ENCODE measurements at places on chromosomes 5 and 9.

DNA sequence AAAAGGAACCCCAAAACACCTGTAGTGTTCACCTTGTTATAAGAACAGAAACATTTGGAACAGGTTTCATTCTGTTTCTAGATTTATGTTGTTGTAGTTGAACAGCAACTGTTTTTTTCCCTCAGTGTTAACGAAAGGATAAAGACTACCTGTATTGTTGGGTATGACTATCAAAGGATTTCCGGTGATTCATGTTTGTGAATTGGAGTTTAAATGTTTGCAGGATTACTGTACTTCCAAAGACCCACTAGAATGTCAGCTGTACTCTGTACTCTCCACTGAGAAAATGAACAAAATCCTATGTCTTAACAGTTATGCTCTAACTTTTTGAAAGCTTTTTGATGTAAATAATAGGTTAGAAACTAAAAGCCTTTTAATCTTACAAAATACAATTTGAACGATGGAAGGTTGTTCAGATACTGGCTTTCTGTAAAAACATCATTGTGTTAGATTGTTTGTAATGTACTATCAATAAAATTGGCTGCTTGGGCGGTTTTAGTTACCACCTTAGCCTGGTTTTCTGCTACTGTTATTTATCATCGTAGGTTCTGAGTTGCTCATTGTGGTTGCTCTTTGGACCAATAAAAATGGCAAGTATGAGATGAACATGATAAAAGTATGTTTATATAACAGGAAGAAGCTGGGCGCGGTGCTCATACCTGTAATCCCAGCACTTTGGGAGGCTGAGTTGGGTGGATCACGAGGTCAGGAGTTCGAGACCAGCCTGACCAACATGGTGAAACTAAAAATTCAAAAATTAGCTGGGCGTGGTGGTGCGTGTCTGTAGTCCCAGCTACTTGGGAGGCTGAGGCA, 44.1 kb downstream of the DCP2 start:
- no peak for DNase-seq

DNA sequence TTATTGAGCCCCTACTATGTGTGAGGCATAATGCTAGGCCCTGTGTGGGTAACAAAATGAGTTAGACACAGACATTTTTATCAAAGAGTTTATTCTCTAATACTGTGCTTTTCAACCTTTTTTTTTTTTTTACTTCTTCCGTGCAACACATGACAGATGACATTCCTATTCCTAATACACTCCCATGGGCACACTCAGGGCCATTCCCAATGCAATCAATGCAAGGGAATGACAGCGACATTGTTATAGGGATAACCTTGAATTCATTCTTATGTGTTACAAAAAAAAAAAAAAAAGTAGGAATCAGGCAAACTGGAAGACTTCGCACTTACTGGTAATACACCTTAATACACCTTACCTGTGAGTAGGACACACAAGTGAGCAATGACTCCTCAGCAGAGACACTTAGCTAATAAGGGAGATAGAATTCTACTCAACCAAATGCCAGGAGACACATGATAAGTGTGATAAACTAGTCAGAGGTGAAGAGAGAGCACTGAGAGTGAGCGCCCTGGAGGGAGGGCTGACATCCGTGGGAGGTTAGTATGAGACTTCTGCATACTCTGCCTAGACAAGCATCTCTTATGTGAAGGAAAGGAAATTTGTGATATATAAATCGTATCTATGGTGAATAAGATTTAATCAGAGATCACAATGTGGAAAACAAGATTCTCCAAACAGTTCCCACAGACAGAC, 21.0 kb upstream of the ARSB start:
- DNase-seq, result no peak

- DNase-seq, result no peak
These were observed 310.1 kb downstream of the PLK2 start for GRCh38 chr5:58149746-58150145.

- no peak for DNase-seq
These were observed 19.8 kb downstream of the BRINP1 start for GRCh38 chr9:119349351-119349825.

- no peak for DNase-seq
These were observed 144.0 kb downstream of the MYO10 start for GRCh38 chr5:16791904-16792597.

GRCh38 chr9:136247947-136248637, 2.5 kb upstream of the QSOX2 start:
- no peak for DNase-seq

DNA sequence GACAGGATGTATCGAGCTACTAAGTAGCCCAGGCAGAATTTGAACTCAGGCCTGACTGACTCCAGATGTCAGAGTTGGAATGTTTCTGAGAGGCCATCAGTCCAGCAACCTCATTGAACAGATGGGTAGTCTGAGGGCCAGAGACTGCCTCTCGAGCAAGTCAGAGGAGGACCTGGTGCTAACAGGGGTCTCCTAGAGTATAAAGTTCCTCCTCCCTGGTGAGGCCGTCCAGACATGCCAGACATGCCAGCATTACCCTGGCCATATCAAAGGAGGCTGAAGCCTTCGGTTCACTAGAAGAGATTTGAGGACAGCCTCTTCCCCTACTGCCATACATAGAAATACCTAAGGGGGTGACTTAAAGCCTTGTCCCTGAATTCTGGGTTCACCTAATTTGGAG, 81.2 kb downstream of the ZNF618 start:
- DNase-seq, result no peak

DNA sequence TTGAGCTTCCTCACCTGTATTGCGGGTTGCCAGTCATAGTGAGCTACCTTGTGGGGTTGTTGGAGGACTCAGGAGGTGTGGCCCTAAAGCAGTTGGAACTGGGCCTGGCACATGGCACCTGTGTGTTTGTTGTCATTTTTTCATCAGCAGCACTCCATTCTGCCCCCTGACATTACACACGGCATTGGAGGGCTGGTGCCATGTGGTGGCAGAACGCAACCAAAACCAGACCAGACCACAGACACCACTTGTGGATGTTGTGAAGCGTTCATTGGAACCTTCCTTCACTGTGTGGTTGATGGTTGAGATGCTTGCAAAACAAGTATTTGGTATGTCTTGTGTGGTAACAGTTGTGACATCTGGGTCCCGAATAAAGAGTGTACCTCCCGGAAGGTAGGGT, 113.2 kb upstream of the ERCC6L2 start:
- no peak for DNase-seq

- DNase-seq, result peak; percentile 83
These were observed 137.0 kb downstream of the ADAMTSL1 start for GRCh38 chr9:18610956-18611355.

DNA sequence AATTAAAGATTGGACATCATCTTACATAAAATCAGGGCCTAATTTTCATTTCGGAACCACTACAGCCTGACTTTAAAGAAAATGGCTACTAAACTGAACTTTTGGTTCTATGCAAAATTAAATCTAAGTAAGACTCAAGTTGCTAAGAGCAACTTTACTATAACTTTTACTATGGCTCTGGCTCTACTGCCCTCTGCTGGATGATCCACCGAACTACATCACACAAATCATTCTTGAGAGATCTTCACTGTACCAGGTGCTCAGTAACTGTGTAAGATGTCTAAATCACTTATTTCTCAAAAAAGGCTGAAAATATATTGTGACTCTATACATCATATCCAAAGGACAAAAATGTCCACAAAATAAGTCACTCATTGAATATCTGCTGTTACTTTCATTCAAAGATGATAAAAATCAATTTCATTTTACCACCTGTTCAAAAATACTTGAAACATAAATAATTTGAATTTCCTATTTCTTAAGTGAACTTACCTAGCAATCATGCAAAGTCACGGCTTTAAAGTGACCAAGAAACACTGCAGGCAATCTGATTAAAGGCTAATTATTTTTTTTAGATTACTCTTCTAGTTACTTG, 13.5 kb downstream of the MOCS2 start:
- DNase-seq, result peak; percentile 36

- no peak for DNase-seq
These were observed 594.2 kb upstream of the SGCD start for GRCh38 chr5:155732587-155733376.

- no peak for DNase-seq
These were observed 439.5 kb upstream of the RGMB start for GRCh38 chr5:98333921-98334320.

DNA sequence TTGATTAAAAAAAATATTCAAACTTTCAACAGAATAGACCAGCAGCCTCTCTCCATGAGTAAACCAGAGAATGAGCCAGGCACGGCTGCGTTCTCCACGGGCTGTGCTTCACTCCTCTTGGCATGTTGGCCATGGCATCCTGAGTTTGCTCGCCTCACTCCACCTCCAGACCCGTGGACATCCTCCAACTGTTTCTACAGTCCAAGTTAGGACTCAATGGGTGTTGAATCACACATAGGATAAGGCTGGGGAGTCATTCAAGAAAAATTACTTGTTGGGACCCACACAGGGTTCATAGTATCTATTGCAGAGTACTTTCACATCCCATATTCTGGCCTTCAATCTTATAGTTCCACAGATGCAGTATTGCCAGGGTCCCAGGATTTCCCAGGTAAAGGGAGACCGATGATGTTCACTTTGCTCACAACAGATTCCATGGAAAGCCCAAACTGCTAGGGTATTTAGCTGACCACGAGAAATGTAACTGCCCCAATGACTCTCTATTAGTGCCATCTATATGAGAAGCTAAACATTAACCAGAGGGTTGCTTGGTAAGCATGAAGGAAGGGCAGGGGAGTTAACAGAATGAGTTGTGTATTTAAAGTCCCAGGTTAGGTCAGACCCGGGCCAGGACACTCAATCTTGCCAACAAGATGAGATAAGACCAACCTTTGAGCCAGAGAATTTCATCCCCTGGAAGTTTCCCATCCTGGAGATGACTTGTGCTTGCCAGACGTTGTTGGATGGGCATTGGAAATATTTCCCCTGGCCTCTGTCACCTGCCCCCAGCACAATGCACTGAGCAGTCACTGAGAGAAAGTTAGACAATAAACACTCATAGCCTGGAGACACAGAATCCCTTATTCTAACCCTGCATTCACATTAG, 19.7 kb upstream of the GDA start:
- DNase-seq, result no peak

DNA sequence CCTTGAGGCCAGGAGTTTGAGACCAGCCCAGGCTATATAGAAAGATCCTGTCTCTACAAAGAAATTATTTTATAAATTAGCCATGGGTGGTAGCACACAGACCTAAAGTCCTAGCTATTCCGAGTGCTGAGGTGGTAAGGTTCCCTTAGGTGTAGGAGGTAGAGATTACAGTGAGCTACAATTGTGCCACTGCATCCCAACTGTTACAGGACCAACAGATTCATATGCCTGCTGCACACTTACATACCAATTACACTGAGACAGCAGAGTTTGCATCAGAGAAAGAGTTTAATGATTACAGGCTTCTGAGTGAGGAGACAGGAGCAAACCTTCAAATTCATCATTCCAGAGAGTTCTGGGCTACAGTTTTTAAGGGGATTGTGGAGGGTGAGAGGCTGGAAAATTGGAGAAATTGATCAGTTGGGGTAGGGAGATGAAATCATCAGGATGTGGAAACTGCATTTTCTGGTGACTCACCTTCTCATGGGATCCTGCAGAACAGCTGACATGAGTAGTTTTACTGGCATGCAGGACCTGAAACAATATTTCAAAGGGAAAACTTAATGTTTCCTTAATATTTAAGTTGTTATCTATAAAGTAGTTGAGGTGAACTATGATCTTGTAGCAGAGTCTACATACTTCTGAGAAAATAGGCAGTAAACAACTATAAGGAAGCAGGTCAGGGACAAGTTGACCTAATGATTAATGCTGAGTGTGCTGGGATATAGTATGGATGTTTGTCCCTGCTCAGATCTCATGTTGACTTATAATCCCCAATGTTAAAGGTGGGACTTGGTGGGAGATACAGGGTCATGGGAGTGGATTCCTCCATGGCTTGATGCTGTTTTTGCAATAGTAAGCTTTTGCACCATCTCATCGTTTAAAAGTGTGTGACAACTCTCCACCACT, 54.7 kb downstream of the ANXA2R start:
- no peak for DNase-seq

DNA sequence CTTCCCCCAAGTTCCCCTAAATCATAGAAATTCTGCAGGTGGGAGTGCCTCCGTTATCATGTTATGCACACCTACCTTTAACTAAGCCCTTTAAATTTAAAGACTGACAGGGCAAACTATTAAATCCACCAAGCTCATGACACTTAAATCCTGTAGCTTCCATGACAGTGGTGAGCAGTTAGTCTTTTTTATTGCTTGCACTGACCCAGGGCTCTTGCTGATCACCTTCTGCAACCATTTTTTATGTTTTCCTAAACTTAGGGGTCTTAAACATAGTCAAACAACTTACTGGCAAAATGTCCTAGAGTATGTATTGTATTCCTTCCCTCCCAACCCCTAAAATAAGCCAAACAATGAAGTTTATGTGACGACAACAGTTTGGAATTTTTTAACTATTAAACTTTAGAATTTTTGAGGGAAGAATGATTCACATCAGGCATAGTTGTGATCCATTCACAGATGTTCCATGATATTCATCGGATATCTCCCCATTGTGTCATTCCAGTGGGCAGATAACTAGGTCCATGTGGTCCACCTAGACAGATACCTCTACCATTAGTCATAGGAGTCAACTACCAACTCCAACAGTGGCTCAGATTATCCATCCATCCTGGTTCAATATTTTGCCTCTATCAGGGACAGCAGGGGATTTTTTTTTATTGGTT, 283.1 kb downstream of the ADAMTS6 start:
- no peak for DNase-seq

DNA sequence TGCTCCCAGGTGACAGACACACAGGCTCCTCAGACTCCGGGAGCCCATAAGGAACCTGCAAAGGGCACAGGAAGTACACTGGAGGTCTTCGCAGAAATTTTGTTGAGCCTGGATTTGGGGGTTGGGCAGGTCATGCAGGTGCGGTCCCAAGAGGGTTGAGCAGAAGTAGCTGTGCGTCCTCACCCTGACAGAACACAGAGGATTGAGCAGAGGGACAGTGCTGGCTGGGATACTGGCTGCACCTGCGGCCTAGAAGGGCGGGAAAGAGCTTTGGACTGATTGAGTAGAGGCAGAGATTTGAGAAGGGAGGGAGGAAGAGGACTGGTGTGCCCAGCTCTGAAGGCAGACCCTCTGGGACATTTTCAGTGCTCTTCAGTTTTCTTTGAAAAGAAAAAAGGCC, 65.4 kb downstream of the PTPDC1 start:
- DNase-seq, result no peak

- DNase-seq, result no peak
These were observed 90.1 kb downstream of the SNCAIP start for GRCh38 chr5:122401976-122402725.

DNA sequence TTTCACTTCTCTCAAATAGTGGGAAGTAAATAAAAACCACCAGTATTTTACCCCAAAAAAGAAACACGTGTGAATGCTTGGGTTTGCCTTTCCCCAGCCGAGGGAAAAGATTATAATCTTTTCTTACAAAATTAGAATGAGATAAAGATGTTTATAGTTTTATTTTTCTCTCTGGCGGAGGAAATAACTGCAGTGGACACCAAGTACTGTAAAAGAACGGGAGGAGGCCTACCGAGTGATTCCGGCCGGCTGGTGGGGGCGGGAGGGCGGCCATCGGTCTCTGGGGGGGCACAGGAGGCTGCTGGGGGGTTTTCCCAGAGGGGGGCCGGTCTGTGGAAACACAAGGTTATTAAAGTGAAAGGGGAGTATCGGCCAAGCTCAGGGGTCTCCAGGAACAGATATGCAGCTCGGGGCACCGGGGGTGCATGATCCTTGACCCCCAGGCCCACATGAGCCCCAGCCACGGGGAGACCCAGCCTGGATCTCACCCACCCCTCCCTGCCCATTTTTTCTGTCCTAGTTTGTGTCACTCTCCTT, 29.4 kb downstream of the LCP2 start:
- no peak for DNase-seq

- no peak for DNase-seq
These were observed 68.5 kb downstream of the WWC1 start for GRCh38 chr5:168359820-168360460.

GRCh38 chr5:171250738-171251137, 58.3 kb upstream of the TLX3 start:
- no peak for DNase-seq

Measured in SHP77 (cell line).